Activated naive CD4-positive, alpha-beta T cell treated with anti-CD3 and anti-CD28 coated beads, Interleukin-2, amount 10 ng/mL, durations not matched to agents 7 days and 5 days (primary cell): ENCODE measurements at places on chromosomes 12 and 14.

DNA sequence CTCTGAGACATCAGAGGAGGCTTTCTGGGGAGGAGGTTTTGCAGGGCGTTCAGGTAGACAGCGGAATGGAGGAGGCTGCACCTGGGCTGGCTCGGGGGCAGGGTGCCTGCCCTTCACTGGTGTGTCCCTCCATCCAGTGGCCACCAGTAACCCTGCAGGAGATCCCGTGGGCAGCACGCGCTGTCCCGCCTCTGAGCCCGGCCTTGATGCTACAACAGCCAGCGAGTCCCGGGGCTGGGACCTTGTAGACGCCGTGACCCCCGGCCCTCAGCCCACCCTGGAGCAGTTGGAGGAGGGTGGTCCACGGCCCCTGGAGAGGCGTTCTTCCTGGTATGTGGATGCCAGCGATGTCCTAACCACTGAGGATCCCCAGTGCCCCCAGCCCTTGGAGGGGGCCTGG is 10.0 kb upstream of the ADSS1 start:
- DNase-seq = no peak

GRCh38 chr12:14629832-14630710 is 62.4 kb upstream of the PLBD1 start:
- peak; percentile 78 for DNase-seq

DNA sequence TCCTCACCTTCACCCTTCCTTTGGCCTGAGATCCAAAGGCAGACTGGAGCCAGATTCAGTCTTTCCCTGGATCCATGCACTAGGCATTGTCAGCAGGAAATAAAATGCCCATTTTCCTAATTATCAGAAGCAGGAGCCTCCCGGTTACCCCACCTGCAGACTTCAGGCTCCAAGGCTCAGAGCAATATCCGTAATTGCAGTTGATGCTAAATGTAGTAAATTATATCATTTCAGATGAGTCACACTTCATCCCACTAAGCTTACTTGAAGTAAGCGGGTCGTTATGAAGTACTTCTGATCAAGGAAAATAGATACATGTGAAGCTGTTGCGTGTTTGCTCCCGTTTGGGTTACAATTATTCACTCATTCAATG is 110.7 kb upstream of the SFSWAP start:
- no peak for DNase-seq

- peak; percentile 49 for DNase-seq
These were observed 28.3 kb downstream of the MMAB start for GRCh38 chr12:109544955-109545531.

DNA sequence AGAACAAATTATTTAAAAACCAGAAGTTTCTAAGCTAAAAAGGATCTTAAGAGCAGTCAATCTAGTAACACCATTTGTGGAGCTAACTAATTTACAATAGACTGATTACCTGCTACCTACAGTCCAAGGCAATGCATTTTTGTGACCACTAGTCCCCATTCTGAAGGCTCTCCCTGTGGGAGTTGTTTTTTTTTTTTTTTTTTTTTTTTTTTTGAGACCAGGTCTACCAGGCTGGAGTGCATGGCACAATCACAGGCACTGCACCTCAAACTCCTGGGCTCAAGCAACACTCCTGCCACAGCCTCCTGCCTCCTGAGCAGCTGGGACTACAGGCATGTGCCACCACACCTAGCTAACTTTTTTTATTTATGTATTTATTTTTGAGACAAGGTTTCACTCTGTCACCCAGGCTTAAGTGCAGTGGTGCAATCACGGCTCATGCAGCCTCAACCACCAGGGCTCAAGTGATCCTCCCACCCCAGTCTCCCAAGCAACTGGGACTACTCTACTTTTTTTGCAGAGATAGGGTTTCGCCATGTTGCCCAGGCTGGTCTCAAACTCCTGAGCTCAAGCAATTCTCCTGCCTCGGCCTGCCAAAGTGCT is 3.9 kb downstream of the GNPTAB start:
- DNase-seq = no peak

DNA sequence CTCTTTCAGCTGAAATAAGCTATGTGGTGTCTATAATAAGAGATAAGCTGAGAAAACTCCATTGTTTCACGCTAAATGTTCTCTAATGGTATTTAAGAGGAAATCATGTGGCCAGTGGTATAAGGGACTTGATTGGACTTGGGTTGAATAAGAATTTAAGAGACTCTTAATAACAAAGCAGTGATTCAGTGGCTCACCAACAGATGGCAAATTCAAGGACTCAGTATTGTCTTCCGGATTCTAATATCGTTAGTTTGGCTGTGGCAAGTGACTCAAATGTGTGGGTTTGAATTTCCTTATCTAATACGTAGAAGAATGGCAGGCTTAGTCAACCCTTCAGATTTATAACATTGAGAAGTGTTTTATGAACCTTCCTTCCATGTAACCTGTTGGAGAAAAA is 49.1 kb upstream of the KCNH3 start:
- no peak for DNase-seq

DNA sequence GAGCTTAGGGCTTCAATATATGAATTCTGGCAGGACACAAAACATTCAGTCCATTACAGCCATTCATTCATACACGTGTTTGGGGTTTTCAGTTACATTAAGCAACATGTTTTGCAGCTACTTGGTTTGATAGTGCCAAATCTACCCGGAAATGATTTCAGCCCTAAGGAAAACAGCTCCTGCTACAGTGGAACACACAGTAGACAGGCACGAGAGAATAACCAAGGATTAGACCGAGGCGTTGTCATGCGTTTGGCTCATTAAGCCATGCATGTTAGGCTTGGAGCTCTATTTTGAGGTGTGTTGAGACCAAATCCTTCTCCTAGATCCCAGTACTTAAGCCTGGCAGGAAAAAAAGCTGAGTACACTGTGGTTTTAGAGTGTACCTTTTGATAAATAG is 177.4 kb downstream of the PRKCH start:
- no peak for DNase-seq

DNA sequence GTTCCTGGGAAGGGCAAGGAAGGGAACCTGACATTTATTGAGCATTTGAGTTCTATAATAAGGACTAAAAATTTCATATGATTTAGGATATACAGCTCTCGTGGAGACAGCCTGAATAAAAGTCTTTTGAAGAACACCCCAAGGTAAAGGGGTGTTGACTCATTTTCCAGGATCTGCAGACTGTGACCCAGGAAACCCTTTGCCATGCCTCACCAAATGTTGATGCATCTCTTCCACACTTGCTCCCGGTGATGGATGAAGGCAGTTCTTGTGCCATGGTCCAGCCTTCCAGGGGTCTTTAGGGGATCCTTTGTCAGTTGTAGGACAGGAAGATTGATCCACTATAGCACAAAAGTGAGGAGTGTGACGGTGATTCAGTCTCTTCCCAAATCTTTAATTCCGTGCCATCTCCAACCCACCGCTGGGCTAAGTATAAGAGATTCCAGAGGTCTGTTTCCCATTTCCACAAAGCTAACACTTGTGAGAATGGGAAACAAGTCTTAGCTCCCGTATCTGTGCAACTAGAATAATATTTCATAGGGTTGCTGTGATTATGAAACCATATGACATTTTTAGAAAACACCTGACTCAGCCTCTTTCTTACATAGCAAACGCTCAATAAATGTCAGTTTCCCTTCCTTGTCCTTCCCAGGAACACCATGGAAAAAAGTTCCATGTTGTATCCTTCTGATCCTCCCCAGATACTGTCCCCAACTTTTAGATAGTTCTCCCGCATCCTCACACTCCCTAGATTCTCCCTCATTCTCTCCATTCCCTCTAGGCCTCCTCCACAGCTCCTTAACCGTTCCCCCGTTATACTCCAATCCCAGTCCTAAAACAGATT is 836 bp downstream of the AAAS start:
- no peak for DNase-seq

GRCh38 chr12:15205341-15206010 is 15.7 kb downstream of the RERG start:
- DNase-seq = no peak

DNA sequence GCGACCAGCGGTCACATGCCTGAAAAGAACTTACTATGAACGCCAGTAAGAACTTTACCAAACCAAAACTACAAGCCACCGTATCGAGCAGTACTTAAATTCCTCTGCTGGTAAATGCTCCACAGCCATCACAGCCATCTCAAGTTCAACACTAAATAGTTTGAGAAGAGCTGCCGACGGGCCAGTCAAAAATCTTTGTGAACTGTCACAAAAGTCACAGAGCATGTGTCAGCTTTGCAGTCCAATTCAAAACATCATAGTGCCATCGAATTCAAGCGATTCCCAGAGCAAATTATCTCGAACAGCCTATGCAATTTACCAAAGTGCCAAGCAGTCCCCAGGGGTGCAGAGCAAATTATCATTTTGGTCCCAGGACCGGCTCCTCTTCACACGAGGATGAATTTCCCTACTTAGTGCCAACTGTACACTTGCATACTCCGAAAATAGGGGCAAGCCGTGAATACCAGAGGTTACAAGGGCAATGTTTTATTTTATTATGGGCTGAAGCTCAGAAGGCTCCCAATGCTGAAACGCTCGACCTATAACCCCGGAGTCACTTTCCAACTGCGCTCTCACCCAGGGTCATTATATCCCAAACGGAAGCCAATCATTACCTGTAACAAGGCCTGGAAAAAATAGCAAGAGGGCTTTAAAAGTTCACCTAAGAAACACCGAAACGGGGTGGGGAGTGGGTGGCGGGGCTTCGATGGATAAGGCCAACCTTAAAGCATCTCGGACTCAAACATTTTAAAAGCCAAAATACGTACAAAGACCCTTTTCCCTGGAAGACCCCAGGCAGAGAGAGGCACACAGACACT is 1.1 kb downstream of the LRP6 start:
- DNase-seq = no peak

- DNase-seq = peak; percentile 82
These were observed 659.5 kb downstream of the TMEM121 start for GRCh38 chr14:106185837-106186233.

- DNase-seq = no peak
These were observed 64.9 kb upstream of the KCNA5 start for GRCh38 chr12:4978737-4979136.

DNA sequence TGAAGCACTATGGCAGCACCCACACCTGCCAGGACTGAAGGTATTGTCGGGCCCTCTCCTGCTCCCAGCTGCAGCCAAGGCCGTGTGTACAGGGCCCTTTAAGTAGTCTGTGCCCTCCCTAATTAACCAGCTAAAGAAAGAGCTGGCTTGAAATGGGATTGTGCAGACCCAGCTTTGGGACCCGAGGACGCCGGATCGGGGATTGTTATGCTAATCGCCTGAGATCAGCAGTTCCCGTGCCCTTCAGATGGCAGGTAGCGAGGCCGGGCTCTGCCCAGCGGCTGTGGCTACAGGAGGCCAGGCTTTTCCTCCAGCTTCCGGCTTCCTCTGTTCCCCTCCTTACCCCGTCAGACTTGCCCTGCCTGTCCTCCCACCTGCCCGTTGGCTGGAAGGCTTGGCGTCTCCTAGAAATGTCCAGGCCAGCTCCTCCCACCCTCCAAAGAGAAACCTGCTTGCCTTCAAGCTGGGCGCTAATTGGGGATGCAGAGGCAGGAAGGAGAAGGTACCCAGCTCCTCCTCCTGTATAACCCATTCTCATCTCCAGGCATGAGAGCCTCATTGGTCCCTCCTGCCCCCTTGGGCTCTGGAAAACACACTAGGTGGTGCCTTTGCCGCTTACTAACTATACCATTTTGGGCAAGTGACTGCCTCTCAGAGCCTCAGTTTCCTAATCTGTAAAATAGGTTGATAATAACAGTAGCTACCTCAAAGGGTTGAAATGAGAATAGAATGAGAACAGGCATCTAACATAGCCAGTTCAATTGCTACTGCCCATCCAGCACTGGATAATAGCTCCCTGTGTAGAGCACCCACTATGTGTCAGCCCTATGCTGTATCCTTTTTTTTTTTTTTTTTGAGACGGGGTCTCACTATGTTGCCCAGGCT is 25.8 kb upstream of the MSI1 start:
- no peak for DNase-seq

DNA sequence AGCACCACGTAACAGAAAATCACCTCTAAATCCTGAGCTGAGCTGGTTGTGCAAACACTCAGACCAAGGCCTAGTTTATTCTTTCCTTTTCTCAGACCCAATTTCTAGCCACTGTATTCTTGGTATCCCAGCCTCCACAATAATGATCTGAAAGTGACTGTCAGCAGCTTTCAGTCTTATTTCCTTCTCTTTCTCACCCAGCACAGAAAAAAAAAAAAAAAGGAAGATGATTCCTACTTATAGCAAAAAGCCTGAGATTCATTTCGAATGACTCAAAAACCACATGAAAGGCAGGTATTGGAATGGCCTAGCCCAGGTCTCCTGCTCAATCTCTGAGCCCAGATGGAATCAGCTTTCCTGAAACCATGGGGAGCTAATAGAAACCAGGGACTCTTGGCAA is 298.6 kb upstream of the PPFIA2 start:
- no peak for DNase-seq

DNA sequence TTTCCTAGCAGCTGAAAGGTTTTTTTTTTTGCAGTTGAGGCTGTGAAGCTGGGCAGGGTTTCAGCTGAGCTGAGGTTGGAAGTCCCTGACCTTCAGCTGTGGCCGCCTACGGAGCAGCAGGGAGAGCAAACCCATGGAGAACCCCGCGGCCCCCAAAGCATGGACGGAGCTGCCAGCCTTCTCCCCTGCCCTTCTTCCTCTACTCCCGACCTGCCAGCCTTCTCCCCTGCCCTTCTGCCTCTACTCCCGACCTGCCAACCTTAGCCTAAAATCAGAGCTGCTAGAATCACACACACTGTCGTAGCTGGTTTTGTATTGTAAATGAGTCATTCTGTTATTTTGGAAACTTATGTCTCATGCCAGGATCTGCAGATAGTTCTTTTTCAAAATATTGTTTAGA is 74.6 kb downstream of the PPP2R5C start:
- no peak for DNase-seq

DNA sequence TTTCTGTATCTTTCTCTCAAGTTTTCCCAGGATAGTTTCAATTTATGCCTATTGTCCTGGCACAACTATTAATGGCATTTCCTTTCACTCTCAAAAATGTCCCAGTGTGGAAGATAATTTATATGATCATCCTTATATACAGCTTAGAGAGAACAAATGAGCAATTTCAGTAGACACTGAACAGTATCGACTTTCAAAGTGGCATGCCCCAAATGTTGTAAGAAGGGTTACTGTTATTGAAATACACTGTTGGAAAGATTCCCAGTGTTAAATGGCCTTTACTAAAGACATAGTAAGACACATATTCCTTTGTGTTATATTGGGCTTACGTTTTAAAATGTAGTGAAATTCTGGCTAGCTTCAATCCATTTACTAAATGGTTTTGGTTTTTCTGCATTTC is 202.3 kb upstream of the CDKN3 start:
- DNase-seq = no peak

DNA sequence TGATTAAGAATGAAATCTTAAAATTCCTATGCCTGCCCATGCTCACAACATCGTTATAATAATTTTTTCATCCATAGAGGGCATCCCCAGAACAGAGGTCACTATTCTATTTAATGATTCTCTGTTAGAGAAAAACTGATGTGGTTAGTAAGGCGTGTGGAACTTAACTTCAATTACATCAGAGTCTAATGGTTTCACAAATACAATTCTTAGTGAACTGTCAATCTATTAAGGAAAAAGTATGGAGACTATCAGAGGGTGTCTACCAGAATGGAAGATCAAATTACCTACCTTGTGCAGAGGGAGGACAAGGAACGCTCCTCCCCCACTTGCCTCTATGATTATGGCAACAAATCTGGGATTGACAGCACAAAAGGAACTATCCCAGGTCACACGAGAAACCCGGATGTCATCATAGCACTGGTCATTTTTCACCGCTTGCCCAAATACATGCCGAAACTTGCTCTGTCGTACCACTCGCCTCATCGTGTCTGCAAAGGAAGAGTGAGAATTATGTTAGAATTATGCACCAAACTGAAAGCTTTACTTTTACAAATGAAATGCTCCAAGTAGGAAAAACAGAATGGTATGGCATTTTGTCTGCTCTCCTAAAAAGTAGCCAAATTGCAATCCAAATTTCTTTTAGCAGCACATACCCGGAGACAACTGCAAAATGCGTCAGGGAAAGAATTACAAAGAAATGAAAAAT is 30.3 kb downstream of the CORO1C start:
- DNase-seq = no peak
